ENCODE measurements at places on chromosomes 12 and 14. TPM values are rescaled to one million over a fixed set of nuclear protein-coding genes. Genes with fewer than 3 reads are reported as not detected.
A peak's percentile ranks its signal among the peaks of the same experiment; 100 is the strongest.

ESR2 gene
- total RNA-seq = 0.66 TPM

GRCh38 chr12:29543036-29543435 is 45.5 kb upstream of the OVCH1 start:
- H3K4me3 ChIP-seq = no peak overlapping the region
- H3K4me1 ChIP-seq = no peaks in the 10 kb centered on the region
- H3K36me3 ChIP-seq = no peaks in the 10 kb centered on the region
- no peaks in the 10 kb centered on the region for H3K27me3 ChIP-seq
- no peak for DNase-seq
- H3K27ac ChIP-seq = no peak overlapping the region

- H3K4me3 ChIP-seq = no peak overlapping the region
- H3K27me3 ChIP-seq = peaks cover 2% of the 10 kb centered on the region
- DNase-seq = no peak
- no peak overlapping the region for H3K27ac ChIP-seq
- H3K36me3 ChIP-seq = no peaks in the 10 kb centered on the region
Observed at GRCh38 chr12:77131977-77132490, 66.7 kb upstream of the E2F7 start.

DNA sequence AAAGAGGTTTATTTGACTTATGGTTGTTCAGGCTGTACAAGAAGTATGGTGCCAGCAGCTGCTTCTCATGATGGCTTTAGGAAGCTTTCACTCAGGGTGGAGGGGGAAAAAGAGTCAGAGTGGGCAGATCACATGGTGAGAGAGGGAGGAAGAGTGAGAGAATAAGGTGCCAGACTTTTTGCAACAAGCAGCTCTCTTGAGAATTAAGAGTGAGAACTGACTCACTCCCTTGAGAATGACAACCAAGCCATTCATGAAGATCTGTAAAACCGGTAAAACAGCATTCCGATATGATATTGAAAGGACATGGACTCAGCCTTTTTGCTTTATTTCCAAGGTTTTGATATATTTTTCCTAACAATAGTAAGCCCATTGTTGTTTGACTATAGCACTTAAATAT is 501.2 kb downstream of the GALC start:
- H3K27me3 ChIP-seq = peaks cover 3% of the 10 kb centered on the region
- peak overlapping the region; percentile 43 for H3K4me3 ChIP-seq
- H3K4me1 ChIP-seq = peaks cover 18% of the 10 kb centered on the region
- H3K27ac ChIP-seq = peak overlapping the region; percentile 28
- no peaks in the 10 kb centered on the region for H3K36me3 ChIP-seq
- no peak for DNase-seq

LRFN5 gene
- 7.3 TPM for total RNA-seq

ASB2 gene
- 16.6 TPM for total RNA-seq

ERBB3 gene
- total RNA-seq = 33.7 TPM

GRCh38 chr12:93468008-93468371 is 676 bp downstream of the MRPL42 start:
- peak overlapping the region; percentile 98 for H3K4me3 ChIP-seq
- no peaks in the 10 kb centered on the region for H3K36me3 ChIP-seq
- peaks cover 18% of the 10 kb centered on the region for H3K4me1 ChIP-seq
- DNase-seq = no peak
- peaks cover 10% of the 10 kb centered on the region for H3K27me3 ChIP-seq

All from glutamatergic neuron (in vitro differentiated cells).